ENCODE measurements at places on chromosomes 2 and 18. TPM values are rescaled to one million over a fixed set of nuclear protein-coding genes. Genes with fewer than 3 reads are reported as not detected.

FNDC4 gene
- total RNA-seq, result not detected

ANKRD39 gene
- total RNA-seq, result 44.1 TPM

TOGARAM2 gene
- 8.9 TPM for total RNA-seq

HOXD12 gene
- total RNA-seq, result not detected

DNAH6 gene
- total RNA-seq, result 0.45 TPM

RAB27B gene
- total RNA-seq, result 5.0 TPM

B4GALT6 gene
- total RNA-seq, result 1.2 TPM

BCS1L gene
- total RNA-seq, result 39.8 TPM

MSTN gene
- total RNA-seq, result not detected

TRIM54 gene
- not detected for total RNA-seq

TWIST2 gene
- total RNA-seq, result not detected

DSEL gene
- 0.15 TPM for total RNA-seq

PLGLB2 gene
- 1.3 TPM for total RNA-seq

RBFA gene
- total RNA-seq, result 13.9 TPM

DSG2 gene
- total RNA-seq, result 0.13 TPM

LGALSL gene
- 2.1 TPM for total RNA-seq

CFAP210 gene
- total RNA-seq, result not detected

LYPD6 gene
- total RNA-seq, result not detected

IL36RN gene
- not detected for total RNA-seq

ZNF638 gene
- total RNA-seq, result 78.6 TPM

ST8SIA5 gene
- total RNA-seq, result not detected

DIPK1C gene
- not detected for total RNA-seq

POTEE gene
- 0.73 TPM for total RNA-seq

TUBA4B gene
- not detected for total RNA-seq

ABCG5 gene
- total RNA-seq, result not detected

NYAP2 gene
- not detected for total RNA-seq

HOXD10 gene
- total RNA-seq, result not detected

NRBP1 gene
- total RNA-seq, result 104 TPM

LRRTM4 gene
- total RNA-seq, result not detected

METTL5 gene
- total RNA-seq, result 63.6 TPM

TMBIM1 gene
- 107 TPM for total RNA-seq

RAX gene
- not detected for total RNA-seq

LYG2 gene
- not detected for total RNA-seq

EIF4E2 gene
- 74.6 TPM for total RNA-seq

Measured in activated CD4-positive, alpha-beta memory T cell treated with anti-CD3 and anti-CD28 coated beads, Interleukin-2, amount 10 ng/mL, durations not matched to agents 7 days and 5 days (primary cell).